ENCODE measurements at places on chromosomes 2 and 18.

- no peak for DNase-seq
Measured at GRCh38 chr2:32947076-32947483, 327 bp downstream of the LTBP1 start.

DNA sequence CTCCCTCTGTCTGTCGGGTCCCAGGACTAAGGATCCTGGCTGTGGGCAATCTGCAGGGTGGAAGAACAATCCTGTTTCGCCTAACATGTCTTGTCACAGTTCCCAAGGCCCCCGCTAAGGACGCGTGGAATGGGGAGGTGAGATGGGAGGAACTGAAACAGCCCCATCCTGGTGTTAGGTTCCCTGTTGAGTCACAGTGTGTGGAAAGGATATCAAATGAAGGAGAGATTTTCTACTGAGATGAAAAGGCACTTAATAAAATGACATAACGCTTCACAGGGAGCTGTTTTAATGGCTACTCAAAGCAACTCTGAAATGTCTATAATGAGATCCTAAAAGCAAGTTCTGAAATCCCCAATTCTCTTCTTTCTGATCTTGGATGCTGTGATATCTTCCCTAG, 52.5 kb downstream of the RAB31 start:
- DNase-seq = no peak

DNA sequence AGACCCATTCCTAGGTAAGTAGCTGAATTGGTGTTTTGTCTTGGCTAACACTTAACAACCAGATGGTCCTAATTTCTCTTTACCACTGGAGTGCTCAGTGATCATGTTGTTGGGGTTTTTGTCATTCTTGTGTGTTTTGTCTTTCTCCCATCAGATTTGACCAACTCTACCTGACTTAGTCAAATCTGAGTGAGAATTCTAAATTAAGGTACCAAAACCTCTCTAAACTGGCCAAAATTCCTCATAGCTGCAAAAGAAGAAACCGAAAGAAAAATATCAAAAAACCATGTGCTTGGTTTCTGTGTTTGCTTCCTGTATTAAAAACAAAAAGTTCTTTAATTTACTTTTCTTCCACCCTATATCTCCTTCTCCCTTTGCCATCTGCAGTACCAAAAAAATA, 350.7 kb upstream of the SPHKAP start:
- DNase-seq = no peak

- no peak for DNase-seq
Measured at GRCh38 chr2:98422449-98422848, 22.2 kb upstream of the INPP4A start.

- no peak for DNase-seq
Measured at GRCh38 chr18:63412953-63413352, 9.3 kb downstream of the VPS4B start.

GRCh38 chr2:180416627-180417026, 409.5 kb upstream of the CWC22 start:
- no peak for DNase-seq

- no peak for DNase-seq
Measured at GRCh38 chr2:236352761-236353593, 88.8 kb upstream of the ASB18 start.

- DNase-seq = no peak
Measured at GRCh38 chr2:31979018-31979417, 31.8 kb downstream of the MEMO1 start.

GRCh38 chr18:43648002-43648401, 370.7 kb upstream of the SYT4 start:
- no peak for DNase-seq

GRCh38 chr2:142725386-142725785, 152.1 kb upstream of the KYNU start:
- no peak for DNase-seq

DNA sequence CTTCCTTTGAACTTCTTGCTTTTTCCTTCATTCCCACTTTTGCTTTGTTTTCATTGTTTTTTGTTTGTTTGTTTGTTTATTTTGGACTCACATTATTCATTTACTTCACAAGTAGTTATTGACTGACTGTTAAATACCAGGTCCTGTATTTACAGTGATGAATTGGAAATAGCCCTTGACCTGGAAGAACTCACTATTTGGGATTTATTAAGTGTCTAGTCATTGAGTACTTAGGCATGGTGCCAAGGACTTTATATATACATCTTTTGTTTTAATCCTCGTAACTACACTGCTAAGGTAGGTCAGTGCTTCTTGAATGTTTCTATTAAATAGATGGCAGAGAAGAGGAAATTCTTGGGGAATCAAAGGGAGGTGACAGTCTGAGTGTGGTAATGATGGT, 11.1 kb downstream of the SPOPL start:
- DNase-seq = no peak

DNA sequence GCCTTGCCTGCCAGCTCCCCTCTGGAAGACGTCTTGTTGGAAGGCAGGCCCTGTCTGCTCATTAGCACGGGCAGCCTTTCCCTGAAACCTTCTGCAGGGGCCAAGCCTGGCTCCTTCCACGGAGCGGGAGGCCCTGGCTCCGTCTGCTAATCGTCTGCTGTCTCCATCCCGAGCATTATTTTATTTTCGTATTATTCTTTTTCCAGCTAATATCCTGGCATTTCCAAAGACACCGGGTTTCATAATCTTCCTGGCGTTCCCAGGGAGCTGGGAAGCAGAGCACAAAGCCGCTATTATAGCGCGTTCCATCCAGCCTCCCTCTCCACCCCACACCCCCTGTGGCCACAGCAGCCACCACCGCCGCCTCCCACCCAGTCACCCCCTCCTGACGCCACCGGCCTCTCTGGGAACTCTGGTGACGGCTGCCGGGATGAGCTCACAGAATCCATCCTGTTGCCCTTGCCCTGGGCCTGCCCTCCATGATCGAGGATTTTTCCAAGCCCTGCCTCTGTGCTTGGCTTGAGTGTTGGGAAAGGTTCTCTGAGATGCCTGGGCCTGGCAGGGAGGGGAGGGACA, 125.5 kb downstream of the DYSF start:
- DNase-seq = no peak

DNA sequence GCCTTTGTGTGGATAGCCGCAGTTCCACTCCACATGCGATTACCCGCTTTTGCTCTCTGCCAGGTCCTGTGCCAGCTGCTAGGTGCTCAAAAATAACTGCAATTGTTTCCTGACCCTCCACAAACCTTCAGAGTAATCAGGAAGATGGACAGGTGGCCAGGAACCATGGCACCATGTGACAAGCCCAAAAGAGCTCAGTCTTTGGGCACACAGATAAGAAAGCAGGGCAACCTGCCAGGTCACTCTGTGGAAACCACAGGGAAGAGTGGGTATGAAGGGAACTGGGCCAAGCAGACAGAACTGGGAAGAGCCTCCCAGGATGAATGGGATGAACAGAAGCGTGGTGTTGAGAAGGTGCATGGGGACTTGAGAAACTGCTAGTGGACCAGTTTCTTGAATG, 79.4 kb upstream of the AGAP1 start:
- no peak for DNase-seq

DNA sequence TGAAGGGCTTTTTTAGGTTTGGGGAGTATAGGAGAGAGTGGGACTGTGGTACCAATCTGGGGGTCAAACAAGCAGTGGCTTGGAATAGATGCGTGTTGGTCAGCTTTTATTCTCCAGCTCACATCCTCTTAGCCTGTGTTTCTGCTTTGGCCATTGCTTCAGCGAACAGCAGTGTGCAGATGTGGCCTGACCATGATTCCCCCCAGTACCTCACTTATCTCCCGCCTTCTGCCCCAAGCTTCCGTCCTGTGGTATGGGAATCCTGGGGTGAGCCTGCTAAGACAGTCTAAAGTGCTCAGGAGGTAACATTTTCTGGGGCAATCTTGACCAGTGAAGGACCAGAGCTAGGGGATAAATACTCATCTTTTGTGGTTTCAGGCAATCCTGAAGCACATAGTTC, 84.9 kb upstream of the TNP1 start:
- DNase-seq = no peak

GRCh38 chr2:70962885-70963878, 15.2 kb upstream of the ANKRD53 start:
- DNase-seq = no peak

GRCh38 chr18:9206421-9206820, 69.8 kb downstream of the ANKRD12 start:
- no peak for DNase-seq

GRCh38 chr2:129806317-129806716, 173.1 kb upstream of the RAB6C start:
- DNase-seq = no peak

- DNase-seq = no peak
Measured at GRCh38 chr2:38374984-38375383, 2.1 kb downstream of the ATL2 start.

- DNase-seq = no peak
Measured at GRCh38 chr2:9110893-9111569, 95.6 kb upstream of the ASAP2 start.

DNA sequence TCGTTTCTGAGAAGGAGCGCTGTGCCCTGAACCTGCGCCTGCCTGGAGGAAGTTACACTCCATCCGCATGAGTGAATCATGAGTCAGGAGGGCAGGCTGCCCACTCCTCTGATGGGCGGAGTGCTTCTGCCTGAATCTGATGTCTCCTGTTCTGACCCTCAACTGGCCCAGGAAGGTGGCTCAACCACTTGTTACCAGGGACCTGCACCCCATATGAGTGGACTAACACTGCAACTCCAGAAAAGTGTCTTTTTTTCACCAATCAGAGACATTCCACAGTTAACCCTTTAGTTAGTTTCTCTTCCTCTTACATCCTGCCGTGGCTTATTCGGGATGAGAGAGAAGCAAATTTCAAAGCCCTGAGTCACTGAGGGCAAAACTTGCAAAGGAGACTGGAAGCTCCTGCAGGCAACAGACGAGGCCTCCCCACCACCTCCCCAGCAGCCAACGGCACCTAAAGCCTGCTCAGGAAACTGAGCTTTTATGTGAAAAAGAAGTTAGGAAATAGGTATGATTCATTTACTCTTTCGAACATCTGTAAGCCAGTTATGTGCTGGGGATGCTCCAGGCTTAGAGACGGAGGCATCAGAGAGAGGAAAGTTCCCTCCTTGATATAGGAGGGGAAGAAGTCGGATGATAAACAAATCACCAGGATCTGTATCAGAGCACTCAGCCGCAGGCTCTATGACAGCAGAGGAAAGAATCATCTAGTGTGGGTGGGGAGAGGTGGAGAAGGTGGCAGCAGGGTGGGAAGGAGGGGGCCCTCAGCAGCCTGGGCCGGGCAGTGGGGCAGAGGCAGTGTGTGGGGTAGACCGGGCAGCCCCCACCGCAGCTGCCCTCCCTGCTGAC, 30.9 kb downstream of the MBP start:
- no peak for DNase-seq

- DNase-seq = no peak
Measured at GRCh38 chr2:170146784-170147183, 31.2 kb upstream of the MYO3B start.

DNA sequence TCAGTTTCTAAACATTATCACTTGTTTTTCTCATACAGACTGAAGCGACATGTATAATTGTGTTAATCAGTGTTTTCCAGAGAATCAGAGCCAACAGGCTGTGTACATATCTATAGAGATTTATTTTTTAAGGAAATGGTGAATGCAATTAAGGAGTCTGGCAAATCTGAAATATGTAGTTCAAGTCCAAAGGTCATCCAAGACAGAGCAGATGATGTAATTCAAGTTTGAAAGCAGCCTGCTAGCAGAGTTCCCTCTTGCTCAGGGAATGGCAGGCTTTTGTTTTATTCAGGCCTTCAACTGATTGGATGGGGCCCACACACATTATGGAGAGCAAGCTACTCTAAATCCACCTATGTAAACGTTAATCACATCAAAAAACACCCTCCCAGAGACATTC, 282.6 kb downstream of the CBLN2 start:
- DNase-seq = no peak

DNA sequence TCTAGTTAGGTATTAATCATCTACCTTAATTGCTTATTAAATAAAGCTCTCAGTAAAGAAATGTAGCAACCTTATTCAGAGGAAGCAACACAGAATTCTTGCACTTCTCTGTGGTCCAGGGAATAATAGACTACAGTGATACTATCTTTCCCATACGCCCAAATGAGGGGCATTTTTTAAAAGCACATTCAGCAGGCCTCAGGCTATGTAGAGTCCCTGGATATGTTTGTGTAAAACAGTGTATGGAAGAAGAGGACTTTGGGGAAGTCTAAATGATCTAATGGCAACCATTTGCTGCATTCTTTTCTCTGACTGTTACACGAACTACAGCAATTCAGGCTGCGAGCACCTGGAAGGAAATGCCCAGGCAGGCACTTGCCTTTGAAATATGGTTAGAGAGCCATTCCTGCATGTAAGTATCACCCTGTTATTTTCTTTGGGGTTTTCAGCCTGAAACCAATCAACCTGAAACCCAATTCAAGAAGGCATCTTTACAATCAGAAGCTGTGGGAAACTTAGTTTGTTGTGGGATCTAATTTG, 1814.7 kb upstream of the CELF4 start:
- no peak for DNase-seq

GRCh38 chr2:15736396-15737180, 144.9 kb downstream of the DDX1 start:
- no peak for DNase-seq

GRCh38 chr2:56127463-56128152, 56.2 kb upstream of the CCDC85A start:
- DNase-seq = no peak

DNA sequence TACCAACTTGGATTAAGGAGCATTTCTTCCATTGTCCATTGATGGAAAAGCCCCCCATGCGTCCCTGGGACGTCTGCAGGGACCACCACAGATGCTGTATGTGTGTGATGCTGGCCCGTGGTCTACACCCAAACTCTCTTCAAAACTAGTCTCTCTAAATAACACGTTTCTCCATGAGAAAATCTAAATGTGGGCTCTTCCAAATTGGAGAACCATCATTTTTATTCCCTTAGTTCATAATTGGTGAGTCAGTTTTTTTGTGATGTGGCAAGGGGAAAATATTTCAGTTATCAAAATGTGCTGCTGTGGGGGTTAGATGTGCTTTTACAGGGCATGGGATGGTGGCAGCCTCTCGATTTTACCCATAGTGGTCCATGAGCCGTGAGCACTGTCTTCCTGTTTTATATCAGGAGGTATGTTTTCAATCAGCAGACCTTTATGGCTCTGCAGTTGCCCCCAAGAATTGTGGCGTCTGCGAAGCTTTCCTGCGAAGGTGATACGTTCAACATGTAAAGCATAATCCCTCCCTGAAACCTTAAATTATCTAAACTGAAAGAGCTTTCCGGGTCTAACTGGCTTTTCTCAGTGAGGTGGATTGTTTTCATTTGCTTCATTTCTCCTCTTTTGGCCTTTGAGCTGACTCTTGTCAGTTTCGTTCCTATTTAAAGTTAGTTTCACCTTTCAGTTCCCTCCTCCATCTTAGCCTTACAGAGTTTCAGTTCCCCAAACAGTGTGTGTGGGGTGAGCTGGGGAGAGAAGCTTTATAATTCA, 78.4 kb downstream of the SETBP1 start:
- peak; percentile 4 for DNase-seq
